Activated CD4-positive, alpha-beta T cell treated with anti-CD3 and anti-CD28 coated beads, Interleukin-2, amount 10 ng/mL, durations not matched to agents 24 days and 14 days (primary cell): ENCODE measurements at places on chromosomes 13 and 19. TPM values are rescaled to one million over a fixed set of nuclear protein-coding genes. Genes with fewer than 3 reads are reported as not detected.

Gene MAMSTR
- total RNA-seq = 1.2 and 1.4 TPM in 2 replicates

Gene ZNF865
- 12.2 and 12.5 TPM in 2 replicates for total RNA-seq

Gene SOX1
- total RNA-seq = not detected in 2 replicates

Gene FBXO27
- 0.14 and 0.17 TPM in 2 replicates for total RNA-seq

GRCh38 chr19:1826557-1827521 lies 14.8 kb upstream of the ATP8B3 start:
- H3K4me3 ChIP-seq = no peak overlapping the region
- no peak overlapping the region for H3K27ac ChIP-seq
- H3K27me3 ChIP-seq = no peaks in the 10 kb centered on the region
- H3K4me1 ChIP-seq = peaks cover 4% of the 10 kb centered on the region
- no peak for DNase-seq
- peaks cover 14% of the 10 kb centered on the region for H3K36me3 ChIP-seq

- H3K4me1 ChIP-seq = peaks cover 2% of the 10 kb centered on the region
- H3K27ac ChIP-seq = no peak overlapping the region
- no peaks in the 10 kb centered on the region for H3K27me3 ChIP-seq
- H3K36me3 ChIP-seq = no peaks in the 10 kb centered on the region
- no peak for DNase-seq
These were observed 153.4 kb downstream of the DPF1 start for GRCh38 chr19:38070573-38070972.

DNA sequence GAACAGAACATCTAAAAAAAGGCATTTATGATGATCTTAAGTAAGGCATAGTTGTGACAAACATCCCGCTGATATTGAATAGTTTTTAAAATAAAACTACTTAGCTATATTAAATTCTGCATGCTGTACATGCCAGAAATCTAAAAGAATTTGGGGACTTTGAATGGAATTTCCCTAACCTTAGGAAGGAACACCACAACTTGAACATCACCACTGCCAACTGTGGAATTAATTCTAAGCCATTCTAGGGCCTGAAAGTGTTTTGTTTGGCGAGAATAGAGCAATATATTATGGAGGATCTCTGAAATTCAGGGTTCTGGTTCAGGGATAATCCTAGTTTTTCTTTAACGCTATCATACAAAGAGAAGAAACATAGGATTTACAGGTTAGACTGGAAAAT lies 17.8 kb upstream of the LATS2 start:
- H3K4me1 ChIP-seq = peaks cover 9% of the 10 kb centered on the region
- H3K36me3 ChIP-seq = no peaks in the 10 kb centered on the region
- peaks cover 18% of the 10 kb centered on the region for H3K27me3 ChIP-seq
- no peak overlapping the region for H3K4me3 ChIP-seq

- H3K27ac ChIP-seq = peak overlapping the region; percentile 98
- no peaks in the 10 kb centered on the region for H3K27me3 ChIP-seq
- peaks cover 52% of the 10 kb centered on the region for H3K36me3 ChIP-seq
- peaks cover 65% of the 10 kb centered on the region for H3K4me1 ChIP-seq
- peak overlapping the region; percentile 34 for H3K4me3 ChIP-seq
These were observed 43.2 kb downstream of the BBC3 start for GRCh38 chr19:47187797-47188196.

DNA sequence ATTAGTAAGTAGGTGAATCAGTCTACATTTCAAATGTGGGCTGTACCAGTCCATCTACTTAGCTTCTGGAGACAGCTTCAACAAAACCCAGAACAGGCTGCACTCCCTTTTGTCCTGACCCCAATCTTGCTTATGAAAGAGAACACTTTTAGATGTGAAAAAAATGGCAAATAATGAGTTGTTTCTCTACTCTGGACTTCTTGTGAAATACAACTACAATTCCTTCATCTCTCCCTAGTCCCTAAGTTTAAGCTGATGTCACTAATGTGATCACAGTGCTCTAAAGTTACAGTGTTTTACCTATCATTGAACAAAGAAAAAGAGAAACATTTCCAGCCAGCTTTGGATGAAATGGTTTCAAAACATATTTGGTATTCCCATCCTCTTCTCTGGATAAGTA lies 183.9 kb downstream of the LHFPL6 start:
- no peak for DNase-seq
- no peaks in the 10 kb centered on the region for H3K36me3 ChIP-seq
- H3K4me3 ChIP-seq = no peak overlapping the region

GRCh38 chr19:12954612-12954962 lies 2.4 kb downstream of the GADD45GIP1 start:
- no peak for DNase-seq
- H3K4me1 ChIP-seq = peaks cover 26% of the 10 kb centered on the region
- no peaks in the 10 kb centered on the region for H3K27me3 ChIP-seq
- peak overlapping the region; percentile 82 for H3K27ac ChIP-seq
- H3K36me3 ChIP-seq = peaks cover 49% of the 10 kb centered on the region
- peak overlapping the region; percentile 49 for H3K4me3 ChIP-seq

DNA sequence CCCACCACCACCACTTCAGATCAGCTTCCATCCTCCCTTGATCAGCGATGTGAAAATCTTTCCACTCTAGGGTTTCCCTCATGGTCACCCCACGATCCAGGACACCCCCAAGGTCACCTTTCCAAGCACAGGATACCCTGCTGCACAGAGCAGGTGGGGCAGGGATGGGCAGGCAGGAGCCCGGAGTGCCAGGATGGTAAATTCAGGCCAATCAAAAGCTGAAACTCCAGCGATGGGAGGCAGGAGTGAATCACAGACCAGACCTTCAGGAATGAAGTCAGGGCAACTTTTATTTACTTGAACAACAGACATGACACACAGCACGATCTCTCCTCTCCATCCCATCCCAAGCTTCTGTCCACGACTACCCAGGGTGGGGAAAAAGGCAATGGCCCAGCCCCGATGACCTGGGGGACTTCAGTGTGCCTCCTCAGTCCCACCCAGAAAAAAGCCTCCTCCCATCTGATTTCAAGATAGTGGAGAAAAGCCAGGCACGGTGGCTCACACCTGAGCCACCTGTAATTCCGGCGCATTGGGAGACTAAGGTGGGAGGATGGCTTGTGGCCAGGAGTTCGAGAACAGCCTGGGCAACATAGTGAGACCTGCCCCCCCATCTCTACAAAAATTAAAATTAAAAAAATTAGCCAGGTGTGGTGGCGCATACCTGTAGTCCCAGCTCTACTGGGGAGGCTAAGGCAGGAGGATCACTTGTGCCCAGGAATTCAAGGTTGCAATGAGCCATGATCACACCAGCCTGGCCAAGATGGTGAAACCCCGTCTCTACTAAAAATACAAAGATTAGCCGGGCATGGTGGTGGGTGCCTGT lies 39.2 kb downstream of the ZSWIM4 start:
- peak; percentile 66 for DNase-seq
- H3K27me3 ChIP-seq = no peaks in the 10 kb centered on the region
- peak overlapping the region; percentile 86 for H3K4me3 ChIP-seq
- H3K4me1 ChIP-seq = peaks cover 34% of the 10 kb centered on the region

DNA sequence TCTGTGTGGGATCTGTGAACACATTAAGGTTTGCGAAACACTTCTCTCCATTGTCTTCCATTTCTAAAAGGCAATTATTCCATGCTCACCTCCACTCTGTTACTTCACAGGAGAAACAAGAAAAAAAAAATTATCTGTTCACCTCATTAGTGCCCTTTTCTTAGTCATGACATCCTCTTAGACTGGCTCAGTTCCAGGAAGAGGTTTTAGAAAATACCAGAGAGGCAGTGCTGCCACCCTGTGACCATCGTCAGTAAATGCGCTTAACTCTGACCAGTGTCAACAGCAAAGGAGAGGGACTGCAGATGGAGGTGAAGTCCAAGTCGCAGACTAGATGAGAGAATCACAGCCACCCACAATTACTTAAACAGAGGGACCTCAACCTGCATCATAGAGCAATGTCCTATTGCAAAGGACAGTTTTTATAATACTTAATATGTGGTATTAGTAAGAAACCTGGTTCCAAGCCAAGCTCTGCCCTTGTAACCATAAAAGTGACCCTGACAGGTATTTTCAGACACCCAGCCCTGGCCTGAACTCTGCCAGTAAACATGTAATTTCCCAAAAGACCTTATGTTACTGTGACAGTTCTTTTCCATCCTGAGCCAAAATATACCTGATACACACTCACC lies 19.4 kb downstream of the CEACAM21 start:
- H3K27me3 ChIP-seq = peaks cover 23% of the 10 kb centered on the region
- H3K36me3 ChIP-seq = no peaks in the 10 kb centered on the region
- H3K4me3 ChIP-seq = no peak overlapping the region
- H3K4me1 ChIP-seq = peaks cover 12% of the 10 kb centered on the region

GRCh38 chr13:43804461-43805070 lies 17.8 kb upstream of the ENOX1 start:
- H3K27ac ChIP-seq = no peak overlapping the region
- H3K36me3 ChIP-seq = no peaks in the 10 kb centered on the region
- H3K4me1 ChIP-seq = peaks cover 6% of the 10 kb centered on the region
- H3K27me3 ChIP-seq = peaks cover 14% of the 10 kb centered on the region
- DNase-seq = peak; percentile 75

DNA sequence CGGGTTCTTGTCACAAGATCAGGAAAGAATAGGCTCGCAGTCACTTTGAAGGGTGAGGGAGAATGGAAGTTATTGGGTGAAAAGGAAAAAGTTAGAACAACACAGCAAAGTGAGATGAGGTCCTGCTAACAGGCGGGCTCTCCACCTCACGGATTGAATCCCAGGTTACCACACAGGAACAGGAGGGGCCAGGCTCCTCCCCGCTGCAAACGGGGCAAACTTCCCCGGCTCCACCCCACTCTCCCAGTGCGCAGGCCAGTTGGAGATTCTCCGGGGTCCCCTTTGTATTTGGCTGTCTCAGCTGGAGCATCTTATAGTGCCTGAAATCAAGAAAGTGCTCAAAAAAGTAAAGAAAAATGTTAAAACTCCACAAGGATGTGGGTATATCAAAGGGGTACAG lies 78.3 kb upstream of the IPO5 start:
- no peaks in the 10 kb centered on the region for H3K4me1 ChIP-seq
- no peak overlapping the region for H3K27ac ChIP-seq
- no peaks in the 10 kb centered on the region for H3K27me3 ChIP-seq
- no peak overlapping the region for H3K4me3 ChIP-seq

- peaks cover 7% of the 10 kb centered on the region for H3K27me3 ChIP-seq
- H3K4me1 ChIP-seq = peaks cover 14% of the 10 kb centered on the region
- no peaks in the 10 kb centered on the region for H3K36me3 ChIP-seq
- peak overlapping the region; percentile 3 for H3K27ac ChIP-seq
- no peak for DNase-seq
These were observed 46.4 kb downstream of the AP1M1 start for GRCh38 chr19:16244091-16244490.

DNA sequence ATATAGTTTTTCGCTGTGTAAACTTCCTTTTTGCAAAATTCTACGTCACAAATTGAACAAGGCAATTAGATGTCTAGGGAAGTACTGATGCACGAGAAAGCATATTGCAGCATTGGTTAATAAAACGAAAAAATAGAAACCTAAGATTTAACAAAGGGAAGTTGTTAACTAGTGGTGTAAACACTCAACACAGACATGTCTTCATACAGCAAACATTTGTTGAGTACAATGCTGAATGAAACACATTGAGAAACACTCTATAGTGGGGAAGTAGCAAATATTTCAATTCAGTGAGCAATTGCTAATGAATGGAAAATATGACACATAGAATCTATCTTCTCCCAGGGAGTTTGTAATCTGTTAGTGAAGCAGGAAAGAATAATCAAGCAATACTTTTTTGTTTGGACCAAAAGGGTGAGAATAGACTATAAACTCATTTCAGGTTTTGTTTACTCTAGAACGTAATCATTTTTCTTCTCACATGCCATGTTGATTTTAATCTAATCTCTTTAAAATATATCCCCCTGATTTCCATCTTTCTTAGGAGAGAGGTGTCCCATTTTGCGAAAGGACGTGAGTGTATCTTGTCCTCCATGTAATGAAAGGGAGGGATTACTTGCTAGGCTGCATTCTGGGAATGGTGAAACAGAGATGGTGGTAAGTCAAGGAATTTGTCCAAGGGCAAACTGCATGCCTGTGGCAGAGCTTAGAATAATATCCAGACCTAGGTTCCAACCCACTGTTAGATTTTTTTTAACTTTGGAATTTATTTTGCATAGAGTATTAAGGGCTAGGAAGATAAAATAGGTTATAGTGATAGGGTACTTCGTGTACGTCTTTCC lies 1.7 kb upstream of the ANKRD10 start:
- H3K27ac ChIP-seq = peak overlapping the region; percentile 56
- peak overlapping the region; percentile 92 for H3K4me3 ChIP-seq
- H3K27me3 ChIP-seq = peaks cover 2% of the 10 kb centered on the region
- peaks cover 20% of the 10 kb centered on the region for H3K36me3 ChIP-seq

DNA sequence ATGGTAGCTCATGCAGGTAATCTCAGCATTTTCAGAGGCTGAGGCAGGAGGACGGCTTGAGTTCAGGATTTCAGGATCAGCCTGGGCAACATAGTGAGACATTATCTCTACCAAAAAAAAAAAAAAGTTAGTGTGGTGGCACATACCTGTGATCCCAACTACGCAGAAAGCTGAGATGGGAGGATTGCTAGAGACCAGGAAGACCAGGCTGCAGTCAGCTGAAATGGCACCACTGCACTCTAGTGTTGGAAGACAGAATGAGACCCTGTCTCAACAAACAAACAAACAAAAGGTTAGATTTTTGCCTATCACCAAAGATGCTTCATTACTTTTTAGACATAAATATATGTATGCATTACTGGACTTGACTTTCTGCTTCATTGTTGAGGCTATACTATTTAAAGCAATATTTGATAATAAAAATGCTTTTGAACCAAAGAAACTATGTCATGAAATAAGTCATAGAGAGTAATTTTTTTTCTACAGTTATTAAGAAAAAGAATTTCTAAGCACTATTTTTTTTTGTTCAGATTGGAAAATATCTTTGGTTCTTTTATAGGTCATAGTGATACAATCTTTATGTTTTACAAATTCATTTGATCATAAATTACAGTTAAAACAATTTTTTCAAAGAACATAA lies 1180.1 kb upstream of the ATXN8OS start:
- no peak for DNase-seq
- no peaks in the 10 kb centered on the region for H3K36me3 ChIP-seq
- H3K27ac ChIP-seq = no peak overlapping the region

DNA sequence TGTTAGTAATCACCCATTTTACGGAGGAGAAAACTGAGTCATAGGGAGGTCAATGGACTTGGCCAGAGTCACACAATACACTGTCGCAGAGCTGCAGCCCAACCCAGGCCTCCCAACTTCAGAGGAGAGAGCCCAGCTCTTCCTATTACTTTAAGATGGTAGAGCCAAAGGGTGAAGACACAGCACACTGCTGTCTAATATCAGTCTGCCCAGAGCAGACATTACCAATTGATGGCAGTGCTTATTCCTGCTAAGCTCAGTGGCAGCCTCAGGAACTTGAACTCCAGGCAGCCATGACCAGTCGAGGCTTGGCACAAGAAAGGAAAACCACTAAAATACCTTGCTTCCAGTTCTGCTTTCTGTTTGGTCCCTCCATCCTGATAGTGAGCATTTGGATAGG lies 18.4 kb downstream of the TMEM150B start:
- peaks cover 4% of the 10 kb centered on the region for H3K36me3 ChIP-seq
- peaks cover 12% of the 10 kb centered on the region for H3K4me1 ChIP-seq
- no peak overlapping the region for H3K27ac ChIP-seq
- H3K27me3 ChIP-seq = no peaks in the 10 kb centered on the region
- H3K4me3 ChIP-seq = no peak overlapping the region
